Activated CD4-positive, alpha-beta T cell treated with anti-CD3 and anti-CD28 coated beads, Interleukin-2, amount 10 ng/mL, durations not matched to agents 24 days and 14 days (primary cell): ENCODE measurements at places on chromosomes 6 and 20. TPM values are rescaled to one million over a fixed set of nuclear protein-coding genes. Genes with fewer than 3 reads are reported as not detected.

The KCNB1 gene
- 0.07 TPM in 2 replicates for total RNA-seq

The OOEP gene
- total RNA-seq = 0.47 TPM in 2 replicates

The MEP1A gene
- not detected in 2 replicates for total RNA-seq

The VNN1 gene
- not detected in 2 replicates for total RNA-seq

The PDYN gene
- total RNA-seq = not detected in 2 replicates

The PNLDC1 gene
- total RNA-seq = 0.40 and 0.97 TPM in 2 replicates

The C4A gene
- total RNA-seq = 2.7 and 3.3 TPM in 2 replicates

The HEY2 gene
- total RNA-seq = not detected in 2 replicates

The RWDD2A gene
- 1.1 and 1.4 TPM in 2 replicates for total RNA-seq

The PDE10A gene
- total RNA-seq = not detected in 2 replicates
